ENCODE measurements at places on chromosomes 1 and 21.
A peak's percentile ranks its signal among the peaks of the same experiment; 100 is the strongest.

GRCh38 chr1:20399606-20400180 lies 86.3 kb downstream of the CAMK2N1 start:
- DNase-seq = no peak

DNA sequence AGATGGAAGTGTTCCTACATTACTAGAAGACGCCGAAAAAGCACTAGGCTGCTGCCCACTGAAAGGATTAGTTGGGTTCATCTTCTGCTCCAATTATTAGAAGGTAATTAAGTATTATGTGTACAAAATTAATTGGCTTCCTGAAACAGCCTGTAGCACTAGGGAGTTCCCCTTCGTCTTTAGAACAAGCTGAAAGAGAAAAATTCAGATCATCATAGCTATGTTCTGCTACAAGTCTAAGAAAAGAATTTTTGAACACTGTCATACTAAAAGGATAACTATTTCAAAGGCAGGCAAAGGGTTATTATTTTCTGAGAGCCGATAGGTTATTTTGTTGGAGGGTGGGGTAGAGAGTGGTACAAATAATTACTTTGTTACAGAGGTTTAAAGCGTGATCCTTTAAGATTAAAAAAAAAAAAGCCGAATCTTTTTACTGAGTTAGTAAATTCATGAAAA lies at the start of gene MCM3AP:
TSS of gene MCM3AP (minus strand) at position 406 of the 456 bp plus-strand sequence. CDS start at position 81, 325 bp downstream.
- DNase-seq = no peak

DNA sequence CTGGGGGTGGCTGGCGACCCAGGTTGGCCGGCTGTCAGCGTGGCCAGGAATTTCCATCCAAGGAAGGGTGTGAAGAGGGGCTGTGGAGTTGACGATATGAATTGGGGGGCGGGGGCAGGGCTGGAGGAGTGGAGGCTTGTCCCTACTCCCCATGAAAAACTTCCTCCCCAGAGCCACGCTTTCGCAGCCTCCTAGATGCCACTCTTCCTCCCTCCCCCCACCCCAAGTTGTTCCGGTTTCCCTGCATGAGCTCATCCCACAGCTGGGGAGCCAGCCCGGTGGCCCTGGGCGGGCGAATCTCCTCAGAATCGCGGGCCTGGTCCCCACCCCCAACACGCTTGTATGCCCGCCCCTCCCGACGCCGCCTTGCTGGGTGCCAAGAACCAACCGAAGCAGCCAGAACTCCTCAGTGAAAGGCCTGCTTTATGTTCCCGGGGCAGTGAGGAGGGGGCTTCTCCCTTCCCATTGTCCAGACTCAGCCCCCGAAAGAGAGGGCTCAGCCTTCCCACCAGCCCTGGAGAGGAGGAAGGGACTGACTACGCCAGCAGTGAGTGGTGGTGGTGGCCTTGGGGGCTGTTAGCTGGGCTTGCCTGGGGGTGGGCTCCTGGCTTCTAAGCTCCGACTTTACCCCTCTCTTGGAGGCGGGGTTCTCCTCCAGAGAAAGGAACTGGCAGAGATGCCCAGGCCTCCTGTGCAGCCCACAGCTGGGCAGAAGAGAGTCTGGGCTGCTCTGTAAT lies 1.8 kb upstream of the CSMD2 start:
- peak; percentile 2 for DNase-seq

GRCh38 chr1:105914403-105914802 lies 1142.1 kb upstream of the PRMT6 start:
- peak; percentile 58 for DNase-seq

DNA sequence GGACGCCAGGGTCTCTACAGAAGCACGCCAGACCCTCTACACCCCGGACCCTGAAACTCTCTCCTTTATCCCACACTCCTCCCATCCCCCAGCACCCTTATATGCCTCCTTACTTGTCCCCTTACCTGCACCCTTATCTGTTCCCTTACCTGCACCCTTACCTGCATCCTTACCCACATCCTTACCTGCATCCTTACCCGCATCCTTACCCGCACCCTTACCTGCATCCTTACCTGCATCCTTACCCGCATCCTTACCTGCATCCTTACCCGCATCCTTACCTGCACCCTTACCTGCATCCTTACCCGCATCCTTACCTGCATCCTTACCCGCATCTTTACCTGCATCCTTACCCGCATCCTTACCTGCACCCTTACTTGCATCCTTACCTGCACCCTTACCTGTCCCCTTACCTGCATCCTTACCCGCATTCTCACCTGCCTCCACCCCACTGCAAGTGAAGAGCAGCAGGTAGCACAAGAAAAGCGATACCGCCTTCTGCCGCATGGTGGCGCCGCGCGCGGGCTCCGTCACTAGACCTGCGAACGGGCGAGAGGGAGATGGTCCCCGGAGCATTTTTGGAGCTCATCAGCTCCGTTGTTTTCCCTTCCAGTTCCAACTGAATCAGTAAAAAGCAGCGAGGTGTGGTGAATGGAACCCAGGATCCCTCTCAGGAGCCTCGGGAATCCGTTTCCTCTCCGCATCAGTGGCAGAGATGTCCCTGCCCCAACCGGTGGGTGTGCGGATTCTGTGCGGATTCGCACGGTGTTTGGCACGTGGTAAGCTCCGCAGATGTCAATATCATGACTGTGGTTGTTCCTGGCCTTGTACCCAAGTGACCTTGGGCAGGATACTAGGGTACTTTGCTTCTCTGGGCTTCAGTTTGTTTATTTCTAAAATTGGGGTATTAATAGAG lies 2.9 kb downstream of the IFI6 start:
- peak; percentile 86 for DNase-seq

GRCh38 chr1:156118177-156118868 lies 3.8 kb downstream of the LMNA start:
- DNase-seq = peak; percentile 86

- no peak for DNase-seq
Measured at GRCh38 chr21:25999921-26000582, 170.5 kb downstream of the APP start.

- no peak for DNase-seq
Measured at GRCh38 chr1:70896224-70896623, 151.4 kb downstream of the PTGER3 start.

GRCh38 chr1:154557939-154558719 lies at the start of gene UBE2Q1:
UBE2Q1 (minus strand) TSS chr1:154558662; CDS start chr1:154558553, 109 bp downstream.
- DNase-seq = peak; percentile 56

GRCh38 chr1:172040466-172040865 lies 199.2 kb downstream of the DNM3 start:
- no peak for DNase-seq

- no peak for DNase-seq
Measured at GRCh38 chr1:204495078-204495753, 611 bp upstream of the PIK3C2B start.

GRCh38 chr1:30332116-30333094 lies 391.0 kb downstream of the MATN1 start:
- DNase-seq = no peak

- no peak for DNase-seq
Measured at GRCh38 chr1:206691604-206692003, 6.9 kb downstream of the MAPKAPK2 start.

- no peak for DNase-seq
Measured at GRCh38 chr1:216758161-216758560, 34.9 kb upstream of the ESRRG start.

- peak; percentile 63 for DNase-seq
Measured at GRCh38 chr21:41504030-41504429, 3.9 kb downstream of the TMPRSS2 start.

DNA sequence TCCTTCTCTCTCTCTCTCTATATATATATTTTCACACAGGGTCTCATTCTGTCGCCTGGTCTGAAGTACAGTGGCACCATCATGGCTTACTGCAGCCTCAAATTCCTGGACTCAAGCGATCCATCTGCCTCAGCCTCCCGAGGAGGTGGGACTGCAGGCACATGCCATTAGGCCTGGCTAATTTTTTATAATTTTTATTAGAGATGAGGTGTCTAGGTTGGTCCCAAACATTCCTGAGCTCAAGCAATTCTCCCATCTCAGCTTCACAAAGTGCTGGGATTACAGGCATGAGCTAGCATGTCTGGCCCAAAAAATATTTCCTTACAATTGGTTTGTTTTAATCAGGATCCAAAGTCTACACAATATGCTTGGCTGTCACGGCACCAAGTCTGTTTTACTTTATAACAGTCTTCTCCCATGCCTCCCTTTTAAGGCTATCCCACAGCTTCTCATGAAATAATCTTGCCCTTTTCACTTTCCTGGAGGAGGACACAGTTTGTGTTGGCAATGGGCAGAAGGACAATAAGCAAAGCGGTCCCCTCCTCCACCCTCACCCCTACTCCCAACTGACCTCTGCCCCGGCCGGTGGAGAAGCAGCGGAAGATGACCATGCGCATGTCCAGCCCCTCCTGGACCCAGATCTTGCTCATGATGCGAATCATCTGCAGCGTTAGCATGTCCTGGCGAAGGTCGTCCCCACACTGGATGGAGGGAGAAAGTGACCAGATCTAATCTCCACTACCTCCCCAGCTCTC lies 28.2 kb upstream of the PPP1R15B start:
- no peak for DNase-seq

GRCh38 chr21:43950936-43951335 lies 61.2 kb upstream of the TRAPPC10 start:
- DNase-seq = no peak

DNA sequence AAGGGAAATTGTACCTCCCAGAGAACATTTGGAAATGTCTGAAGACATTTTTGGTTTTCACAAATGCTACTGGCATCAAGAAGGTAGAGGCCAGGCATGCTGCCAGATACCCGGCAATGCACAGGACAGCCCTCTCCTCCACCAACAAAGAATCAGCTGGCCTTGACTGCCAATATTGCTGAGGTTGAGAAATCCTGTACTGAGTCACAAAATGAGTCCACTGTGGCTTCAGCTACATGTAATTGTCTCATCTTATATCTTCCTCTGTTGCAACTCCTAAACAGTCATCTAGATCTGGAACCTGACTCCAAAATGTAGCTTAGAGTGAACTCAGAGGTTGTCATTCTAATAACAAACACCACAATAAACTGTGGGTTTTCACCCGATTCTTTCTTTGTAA lies 327.5 kb upstream of the POGK start:
- no peak for DNase-seq

GRCh38 chr1:41073971-41074370 lies 52.4 kb upstream of the SLFNL1 start:
- DNase-seq = no peak

DNA sequence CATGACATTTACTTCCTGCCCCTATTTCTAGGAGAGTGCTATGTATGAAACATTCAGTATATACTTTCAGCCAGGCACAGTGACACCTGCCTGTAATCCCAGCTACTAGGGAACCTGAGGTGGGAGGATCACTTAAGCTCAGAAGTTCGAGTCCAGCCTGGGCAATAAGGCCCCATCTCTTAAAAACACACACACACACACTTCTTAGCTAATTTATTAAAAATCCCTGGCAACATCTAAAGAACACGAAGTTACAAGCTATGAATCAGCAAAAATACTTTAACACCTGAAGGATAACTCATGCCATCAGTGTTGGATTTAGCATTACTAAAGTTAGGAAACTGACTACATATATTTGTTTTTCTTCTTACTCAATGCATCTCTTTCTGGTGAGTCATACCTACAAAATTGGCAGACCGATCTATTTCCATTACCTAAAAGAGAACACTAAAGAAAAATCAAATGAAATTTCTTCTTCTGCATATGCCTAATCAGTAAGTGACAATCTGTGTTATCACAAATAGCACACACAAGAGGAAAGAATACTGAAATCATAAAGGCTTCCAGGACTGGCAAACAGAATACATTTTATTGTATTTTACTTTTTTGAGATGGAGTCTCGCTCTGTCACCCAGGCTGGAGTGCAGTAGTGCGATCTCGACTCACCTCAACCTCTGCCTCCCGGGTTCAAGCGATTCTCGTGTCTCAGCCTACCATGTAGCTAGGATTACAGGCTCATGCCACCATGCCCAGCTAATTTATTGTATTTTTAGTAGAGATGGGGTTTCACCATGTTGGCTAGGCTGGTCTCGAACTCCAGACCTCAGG lies 41.4 kb downstream of the RNF115 start:
- DNase-seq = no peak

DNA sequence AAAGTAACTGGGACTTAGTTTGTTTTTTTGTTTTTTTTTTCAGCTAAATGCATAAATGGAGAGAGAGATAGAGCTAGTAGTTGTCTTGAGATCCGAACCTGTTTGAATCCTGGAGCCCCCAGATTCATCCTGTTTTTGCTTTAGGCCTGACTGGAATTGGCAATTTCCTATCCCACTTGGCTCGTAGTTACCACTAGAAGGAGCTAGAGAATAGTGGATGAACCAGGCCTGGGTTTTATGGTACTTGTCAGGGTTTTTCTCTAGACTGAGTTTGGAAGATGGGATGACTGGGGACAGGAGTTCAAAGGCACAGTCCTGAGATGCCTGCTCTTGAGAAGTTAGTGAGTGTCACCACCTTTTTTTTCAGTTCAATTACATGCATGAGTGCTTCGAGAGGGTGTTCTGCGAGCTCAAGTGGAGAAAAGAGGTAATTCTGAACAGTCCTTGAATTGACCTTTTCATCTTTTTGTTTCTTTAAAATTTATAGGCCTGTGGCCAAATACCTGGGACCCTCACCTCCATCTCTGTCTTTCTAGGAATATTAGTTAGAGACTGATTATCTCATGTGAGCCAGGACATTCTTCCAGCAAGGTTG lies 23.4 kb downstream of the CELF3 start:
- DNase-seq = peak; percentile 33

DNA sequence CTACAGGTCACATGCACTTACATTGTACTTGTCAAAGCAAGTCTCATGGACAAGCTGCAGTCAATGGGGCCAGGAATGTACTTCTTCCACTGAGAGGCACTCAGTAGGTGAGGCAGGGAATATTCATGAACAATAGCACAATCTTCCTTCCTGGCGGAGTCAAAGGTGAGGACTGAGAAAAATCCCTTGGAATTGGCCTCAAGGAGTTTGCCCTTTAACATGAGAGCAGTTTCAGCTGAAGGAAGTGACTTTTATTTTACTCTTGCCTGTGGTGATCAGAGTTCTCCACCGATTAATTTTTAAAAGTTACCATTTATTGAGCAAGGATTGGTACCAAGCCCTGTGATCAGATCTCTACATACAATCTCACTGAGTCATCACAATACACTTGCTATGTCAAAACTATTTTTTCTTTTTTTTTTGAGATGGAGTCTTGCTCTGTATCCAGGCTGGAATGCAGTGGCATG lies 11.2 kb upstream of the AK2 start:
- no peak for DNase-seq

GRCh38 chr1:221832151-221832550 lies 90.3 kb upstream of the DUSP10 start:
- no peak for DNase-seq

- DNase-seq = no peak
Measured at GRCh38 chr1:227950735-227951346, 3.1 kb upstream of the WNT9A start.

DNA sequence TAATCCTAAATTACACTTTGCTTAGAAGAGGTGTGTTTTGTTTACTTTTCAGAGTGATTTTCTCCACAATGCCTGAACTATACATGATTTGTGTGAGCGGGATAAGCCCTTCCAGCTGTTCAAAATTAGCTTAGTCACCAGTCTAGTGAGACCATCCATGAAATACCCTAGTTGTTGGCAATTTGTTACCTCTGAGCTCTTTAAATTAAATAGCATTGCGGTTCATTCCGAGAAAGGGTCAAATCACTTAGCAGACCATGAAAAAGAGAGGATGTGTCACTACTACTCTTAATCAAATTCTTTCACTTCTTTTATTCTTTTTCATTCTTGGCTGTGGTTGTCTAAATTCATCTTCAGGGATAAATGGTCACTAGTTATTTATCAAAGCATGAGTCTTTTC lies 11.9 kb upstream of the VAV3 start:
- no peak for DNase-seq

GRCh38 chr1:203871114-203871880 lies 9.9 kb downstream of the SNRPE start:
- DNase-seq = peak; percentile 24

Measured in thyroid gland (tissue), 4 donors.